Activated T-cell treated with anti-CD3 and anti-CD28 coated beads for 1 hour (primary cell): ENCODE measurements at places on chromosomes 7 and 10.

- DNase-seq, result no peak
These were observed 34.3 kb upstream of the PTF1A start for GRCh38 chr10:23157691-23158369.

DNA sequence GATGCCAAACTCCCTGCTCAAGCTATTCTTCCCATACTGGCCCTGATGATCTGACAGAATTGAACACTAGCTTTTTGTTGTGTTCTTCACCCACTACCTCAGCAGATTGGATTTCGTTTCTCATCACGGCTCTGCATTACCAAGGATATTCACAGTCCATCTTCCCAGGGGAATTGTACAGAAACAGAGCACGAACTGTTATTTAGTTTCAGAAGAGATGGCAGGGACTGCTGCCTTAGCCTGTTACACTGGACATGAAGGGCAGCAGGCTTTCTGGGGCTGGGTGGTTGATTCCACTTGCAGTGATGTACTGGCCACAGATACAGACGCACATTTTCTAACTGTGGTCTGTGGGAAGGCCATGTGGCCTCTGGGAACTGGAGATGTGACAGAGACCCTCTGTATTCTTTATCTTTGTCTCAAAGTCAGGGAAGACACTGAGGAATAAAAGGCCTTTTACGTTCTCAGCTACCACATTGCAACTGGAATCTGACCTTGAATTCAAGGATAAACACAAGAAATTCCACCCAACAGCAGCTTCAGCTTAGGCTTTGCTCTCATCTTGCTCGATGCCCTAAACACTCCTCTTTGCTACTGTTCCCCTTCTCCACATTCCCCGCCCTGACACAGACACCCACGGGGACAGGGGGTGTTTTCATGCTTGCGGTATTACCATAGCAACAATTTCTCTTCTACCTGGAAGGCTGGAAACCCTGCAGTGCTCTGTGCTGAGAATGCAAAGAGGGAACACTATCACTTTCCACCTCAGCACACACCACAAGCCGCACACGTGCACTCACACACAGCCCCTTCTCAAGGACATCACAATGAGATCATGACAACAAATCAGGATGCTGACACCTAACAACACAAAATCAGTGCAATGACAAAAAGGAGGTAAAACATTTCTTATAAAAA, 81.7 kb downstream of the RNF216 start:
- peak; percentile 50 for DNase-seq

- no peak for DNase-seq
These were observed 33.1 kb downstream of the MASTL start for GRCh38 chr10:27188259-27188658.

DNA sequence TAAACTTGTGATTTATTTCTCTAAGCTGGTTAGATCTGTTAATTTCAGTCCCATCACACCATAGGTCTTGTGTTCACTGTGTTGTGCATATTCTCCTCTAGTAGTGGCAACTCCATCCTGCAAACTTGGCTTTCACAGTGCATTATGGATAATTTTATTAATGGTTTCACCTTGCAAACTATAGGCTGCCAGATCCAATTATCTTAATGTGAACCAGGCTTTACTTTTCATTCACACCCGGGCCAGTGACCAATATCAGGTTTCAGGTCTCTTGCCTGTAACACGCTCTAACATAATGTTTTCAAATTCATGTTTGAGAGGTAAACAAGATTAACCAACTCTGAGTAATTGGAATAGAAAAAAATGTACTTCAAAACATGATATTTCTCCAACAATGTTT, 1293.0 kb downstream of the REEP3 start:
- DNase-seq, result no peak

- DNase-seq, result no peak
These were observed 68.9 kb upstream of the ANTXRL start for GRCh38 chr10:46217752-46218453.

DNA sequence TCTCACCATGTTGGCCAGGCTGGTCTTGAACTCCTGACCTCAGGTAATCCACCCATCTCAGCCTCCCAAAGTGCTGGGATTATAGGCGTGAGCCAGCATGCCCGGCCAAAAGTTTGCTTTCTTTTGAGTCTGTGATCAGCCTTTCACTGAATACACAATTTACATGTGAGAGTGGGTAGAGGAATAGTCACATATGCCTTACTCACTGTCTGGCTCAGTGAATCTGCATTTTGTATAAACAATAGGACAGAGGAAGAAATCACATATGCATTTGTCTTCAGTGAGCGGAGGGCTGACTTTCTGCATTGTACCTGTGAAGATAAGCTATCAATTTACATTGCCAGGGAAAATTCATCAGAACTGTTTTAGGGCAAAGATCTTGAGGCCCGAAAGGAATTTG, 2.5 kb upstream of the TECPR1 start:
- no peak for DNase-seq

DNA sequence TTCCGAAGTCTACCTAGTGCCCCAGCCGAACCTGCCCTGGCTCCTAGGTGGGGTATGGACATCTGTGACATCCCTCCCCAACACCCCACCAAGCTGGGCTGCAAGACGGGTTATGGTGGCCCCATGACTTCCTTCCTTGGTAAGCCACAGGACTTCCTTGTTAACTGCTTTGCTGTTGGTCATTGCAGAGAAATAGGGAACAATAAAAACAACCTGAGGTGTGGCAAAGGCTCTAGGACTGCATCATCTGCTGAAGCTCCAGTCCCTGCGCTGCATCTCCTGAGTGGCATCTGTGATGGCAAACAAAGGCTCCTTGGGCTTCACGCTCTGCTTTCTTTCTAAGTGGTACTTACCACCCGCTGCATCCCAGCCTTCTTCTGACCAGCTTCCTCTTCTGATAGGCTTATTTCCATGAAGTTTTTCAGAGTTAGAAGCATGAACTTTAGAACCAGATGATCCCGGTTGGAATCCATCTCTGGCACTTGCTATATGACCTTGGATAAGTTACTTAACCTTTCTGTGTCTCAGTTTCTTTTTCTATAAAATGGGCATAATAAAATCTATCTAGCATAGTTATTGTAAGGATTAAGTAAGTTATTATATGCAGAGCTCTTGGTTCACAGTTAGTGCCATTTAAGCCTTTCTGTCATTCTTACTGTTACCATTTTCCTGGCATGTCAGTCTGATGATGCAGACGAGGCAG, 216.8 kb downstream of the RPS24 start:
- DNase-seq, result no peak

DNA sequence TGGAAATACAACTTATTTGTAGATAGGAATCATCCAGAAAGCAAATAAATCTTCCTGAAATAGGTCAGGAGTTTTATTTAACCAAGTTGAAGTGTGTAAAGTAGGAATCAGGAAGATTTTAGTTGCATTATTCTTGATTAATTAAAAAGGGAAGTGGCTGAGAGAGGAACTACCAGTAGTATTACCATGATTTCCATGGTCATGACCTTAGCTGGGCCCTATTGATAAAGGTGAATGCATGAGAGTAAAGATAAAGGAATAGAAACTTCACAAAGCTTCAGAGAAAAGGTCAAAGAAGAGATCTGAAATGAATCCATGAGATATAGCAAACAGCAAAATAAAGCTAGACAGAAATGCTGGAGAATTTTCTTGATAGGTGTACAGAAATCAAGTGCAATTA, 46.2 kb upstream of the DLX6 start:
- no peak for DNase-seq

- no peak for DNase-seq
These were observed 27.6 kb upstream of the PRPF18 start for GRCh38 chr10:13559124-13559700.

GRCh38 chr10:92747600-92747999, 57.8 kb downstream of the HHEX start:
- no peak for DNase-seq

DNA sequence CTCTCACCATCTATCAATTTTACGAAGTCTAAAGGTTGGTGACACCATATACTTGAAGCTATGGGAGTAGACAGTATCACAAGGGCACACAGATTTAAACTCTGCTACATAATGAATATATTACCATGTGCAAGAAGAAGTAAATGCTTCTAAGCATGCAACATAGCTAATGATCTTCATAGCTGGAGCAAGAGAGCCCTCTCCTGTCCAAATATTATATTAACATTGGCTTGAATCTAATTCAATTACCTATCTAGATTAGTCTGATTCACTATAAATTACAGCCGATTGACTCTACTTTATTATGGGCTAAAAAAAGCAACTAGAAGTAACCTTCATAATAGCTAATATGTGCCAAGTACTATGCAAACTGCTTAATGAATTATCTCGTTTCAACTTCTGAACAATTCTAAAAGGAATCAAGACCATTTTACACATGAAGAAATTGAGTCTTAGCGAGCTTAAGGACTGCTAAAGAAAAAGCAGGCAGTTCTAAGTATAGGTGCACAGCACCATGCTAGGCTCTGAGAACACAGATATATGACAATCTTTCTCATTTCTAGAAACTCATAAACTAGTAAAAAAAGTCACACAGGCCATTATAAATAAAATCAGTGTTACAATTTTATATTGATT, 21.9 kb downstream of the FRA10AC1 start:
- DNase-seq, result no peak

- DNase-seq, result no peak
These were observed 28.0 kb downstream of the SIRT1 start for GRCh38 chr10:67912331-67912946.

GRCh38 chr10:43160046-43160920, 22.0 kb downstream of the CSGALNACT2 start:
- no peak for DNase-seq

- no peak for DNase-seq
These were observed 92.0 kb downstream of the ZFAND4 start for GRCh38 chr10:45580371-45581215.

DNA sequence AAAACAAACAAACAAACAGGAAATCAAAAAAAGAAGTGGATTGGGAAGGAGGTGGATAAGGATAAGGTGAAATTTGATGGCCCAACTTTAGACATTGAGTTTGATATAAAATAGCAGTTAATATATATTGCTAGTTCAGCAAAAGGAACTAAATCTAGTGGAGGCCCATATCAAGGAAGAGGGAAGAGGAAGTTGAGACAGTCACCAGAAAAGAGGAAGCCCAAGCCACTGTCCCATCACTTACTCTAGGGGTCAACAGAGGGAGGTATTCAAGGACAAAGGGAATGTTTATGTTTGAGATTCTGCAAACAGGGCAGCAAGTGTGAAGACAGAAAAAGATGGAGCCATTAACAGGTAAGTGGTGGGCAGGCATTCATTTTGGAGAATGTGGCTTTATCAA, 3.7 kb downstream of the LAMTOR4 start:
- no peak for DNase-seq

GRCh38 chr10:16856092-16856491, 38.9 kb upstream of the RSU1 start:
- DNase-seq, result no peak

GRCh38 chr7:90599892-90600555, 3.9 kb downstream of the CDK14 start:
- DNase-seq, result no peak

GRCh38 chr10:46299536-46300369, 13.0 kb downstream of the ANTXRL start:
- DNase-seq, result no peak

GRCh38 chr7:41612798-41613197, 90.1 kb downstream of the INHBA start:
- no peak for DNase-seq

DNA sequence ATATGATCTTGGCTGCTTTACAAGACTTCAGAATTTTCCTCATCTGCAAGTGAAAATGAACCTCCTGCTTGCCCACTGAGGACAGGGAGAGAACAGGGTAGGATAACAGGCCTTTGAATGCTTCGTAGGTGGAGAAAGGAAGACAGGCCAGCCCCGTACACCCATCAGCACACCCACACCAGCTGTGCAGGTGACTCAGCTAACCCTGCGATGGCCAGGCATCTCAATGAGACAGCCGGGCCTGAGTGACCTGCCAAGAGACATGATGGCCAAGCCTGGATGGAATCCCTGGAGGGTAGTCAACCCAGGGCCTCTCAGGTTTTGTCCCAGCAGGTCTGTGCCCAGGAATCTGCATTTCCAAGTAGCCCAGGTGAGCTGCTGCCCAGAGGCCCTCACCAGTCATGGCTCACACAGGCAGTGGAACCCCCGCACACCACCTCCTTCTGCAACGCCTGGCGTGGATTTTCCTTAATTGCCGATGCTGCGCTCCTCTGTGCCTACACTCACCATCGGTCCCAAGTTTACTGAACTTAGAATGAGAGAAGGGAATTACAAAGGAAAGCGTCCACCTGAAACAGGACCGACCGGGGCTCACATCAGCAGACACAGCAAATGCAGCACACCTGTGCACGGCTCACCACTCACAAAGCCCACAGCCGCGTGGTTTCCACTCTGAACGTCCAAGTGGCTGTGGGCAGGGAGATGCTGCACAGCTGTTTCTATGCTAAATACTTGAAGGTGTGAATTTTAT, 163.7 kb downstream of the DIP2C start:
- no peak for DNase-seq

- DNase-seq, result no peak
These were observed 142.7 kb downstream of the ELFN1 start for GRCh38 chr7:1812509-1813393.

DNA sequence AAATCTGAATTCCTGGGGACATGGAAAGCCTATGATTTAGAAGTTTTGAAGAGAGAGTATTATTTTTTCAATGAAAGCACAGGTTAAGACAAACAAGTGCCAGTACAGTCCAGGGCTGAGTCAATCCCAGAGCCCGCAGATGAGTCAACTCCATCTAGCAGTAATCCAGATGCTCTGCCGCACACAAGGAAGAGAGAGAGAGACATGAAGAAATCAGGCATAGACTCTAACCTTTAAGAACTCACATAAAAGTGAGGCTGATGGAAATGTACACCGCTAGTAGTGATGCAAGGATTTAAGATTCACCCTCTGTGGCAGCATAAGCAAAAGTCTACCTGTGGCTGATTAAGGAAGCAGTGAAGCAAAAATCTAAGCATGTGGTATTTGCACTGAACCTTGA, 651.5 kb downstream of the TNS3 start:
- no peak for DNase-seq

DNA sequence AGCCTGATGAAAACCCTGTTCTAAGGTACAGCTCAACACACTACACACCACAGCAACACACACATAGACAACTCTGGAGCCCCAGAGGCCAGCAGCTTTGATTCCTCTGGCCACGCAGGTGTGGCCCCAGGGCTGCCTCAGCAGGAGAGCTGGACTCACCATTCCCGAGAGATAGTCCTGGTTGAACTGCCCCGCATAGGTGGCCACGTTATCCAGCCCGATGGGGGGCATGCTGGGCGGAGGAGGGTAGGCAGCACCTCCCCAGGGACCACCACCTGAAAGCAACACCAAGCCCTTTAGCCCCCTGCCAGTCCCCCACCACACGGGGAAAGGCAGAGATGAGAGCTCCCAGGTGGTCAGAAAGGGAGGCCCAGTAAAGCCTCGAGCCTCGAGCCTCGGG, 34.7 kb downstream of the ANXA11 start:
- no peak for DNase-seq

DNA sequence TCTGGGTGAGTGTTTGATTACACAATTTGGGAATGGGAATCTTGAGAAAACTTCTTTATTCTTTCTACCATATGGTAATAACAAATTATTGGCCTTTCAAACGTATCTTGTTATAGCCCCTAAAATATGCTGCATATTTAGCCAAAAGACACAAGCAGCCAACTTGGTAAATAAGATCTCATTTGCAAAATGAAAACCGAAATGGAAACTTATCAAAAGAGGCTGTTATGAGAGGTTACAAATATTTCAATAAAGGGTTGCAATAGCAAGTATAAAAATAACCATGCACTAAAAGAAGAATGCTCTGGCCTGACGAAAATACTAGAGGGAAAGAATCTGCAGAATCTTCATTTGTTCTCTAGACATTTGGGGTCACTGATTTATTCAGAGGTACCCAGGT, 259.5 kb upstream of the LRRN3 start:
- DNase-seq, result no peak

GRCh38 chr10:122044045-122044661, 55.2 kb downstream of the TACC2 start:
- DNase-seq, result no peak

GRCh38 chr7:148437043-148437442, 153.5 kb upstream of the C7orf33 start:
- DNase-seq, result no peak
